ENCODE measurements at places on chromosomes 12 and 14. TPM values are rescaled to one million over a fixed set of nuclear protein-coding genes. Genes with fewer than 3 reads are reported as not detected.

DNA sequence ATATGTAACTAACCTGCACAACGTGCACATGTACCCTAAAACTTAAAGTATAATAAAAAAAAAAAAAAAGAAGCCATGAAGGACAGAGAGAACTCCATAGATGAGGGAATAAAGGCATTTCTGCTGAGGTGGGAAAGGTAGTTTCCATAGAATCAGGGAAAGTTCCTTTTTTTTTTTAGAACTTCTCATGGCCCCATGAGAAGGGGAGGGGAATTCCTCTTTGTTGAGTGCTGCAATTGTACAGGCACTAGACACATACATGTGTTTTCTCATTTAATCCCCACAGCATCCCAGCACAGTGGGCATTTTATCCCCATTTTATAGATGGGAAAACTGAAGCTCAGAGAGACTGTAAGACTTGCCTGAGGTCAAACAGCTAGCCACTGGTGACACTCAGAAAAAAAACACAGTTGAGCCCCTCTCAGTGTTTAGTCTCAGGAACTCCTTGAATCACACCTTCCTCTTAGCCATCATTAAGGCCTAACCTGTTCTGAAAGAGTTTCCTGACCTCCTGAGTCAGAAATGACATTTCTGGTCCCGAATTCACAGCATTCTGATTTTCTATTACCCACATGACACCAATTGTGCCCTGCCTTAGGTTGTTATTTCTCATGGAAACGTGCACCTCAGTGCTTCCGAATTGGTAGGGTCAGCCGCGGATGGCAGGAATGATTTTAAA lies 189.3 kb upstream of the G2E3 start:
- DNase-seq: no peak

- DNase-seq: no peak
Measured at GRCh38 chr12:41835556-41835955, 309.1 kb downstream of the GXYLT1 start.

DNA sequence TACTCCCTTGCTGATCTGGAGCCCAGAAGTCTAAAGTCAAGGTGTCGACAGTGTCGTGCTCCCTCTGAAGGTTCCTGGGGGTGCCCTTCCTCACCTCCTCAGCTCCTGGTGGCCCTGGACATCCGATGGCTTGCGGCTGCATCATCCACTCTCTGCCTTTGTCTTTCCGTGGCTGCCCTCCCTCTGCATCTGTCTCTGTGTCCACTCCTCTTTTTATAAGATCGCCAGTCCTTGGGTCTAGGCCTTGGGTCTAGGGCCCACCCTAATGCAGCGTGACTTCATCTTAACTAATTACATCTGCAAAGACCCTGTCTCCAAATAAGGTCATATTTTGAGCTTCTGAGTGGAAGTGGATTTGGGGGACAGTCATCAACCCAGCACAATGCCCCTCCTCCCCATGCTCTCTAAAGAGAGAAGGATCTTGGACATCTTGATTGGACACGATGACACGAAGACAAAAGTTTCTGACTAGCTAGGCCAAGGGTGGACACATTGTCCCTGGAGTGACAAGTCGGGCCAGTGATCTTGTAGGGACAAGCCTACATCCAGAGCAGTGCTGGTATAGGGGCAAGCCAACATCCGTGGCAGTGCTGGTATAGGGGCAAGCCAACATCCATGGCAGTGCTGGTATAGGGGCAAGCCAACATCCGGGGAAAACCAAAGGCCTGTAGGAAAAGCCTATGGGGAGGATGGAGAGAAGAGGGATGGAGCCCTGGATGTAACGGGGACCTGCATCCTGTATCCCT lies 93.9 kb upstream of the DIO3 start:
- DNase-seq: no peak

DNA sequence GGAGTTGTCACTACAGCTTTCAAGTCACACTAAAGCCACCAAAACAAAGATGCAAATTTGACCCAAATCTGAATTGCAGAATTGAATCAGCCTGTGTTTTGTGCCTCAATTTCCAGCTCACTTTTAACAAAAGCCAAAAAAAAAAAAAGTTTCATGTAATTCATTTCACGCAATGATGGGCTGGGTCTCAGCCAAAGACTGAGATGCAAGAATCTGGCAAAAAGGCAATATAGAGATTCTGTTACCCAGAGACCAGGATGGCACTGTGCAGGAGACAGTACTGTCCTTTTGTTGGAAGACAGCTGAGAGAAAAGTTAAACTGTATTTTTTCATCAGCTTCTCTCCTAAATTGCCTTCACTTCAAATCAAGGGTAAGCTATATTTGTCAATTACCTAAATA lies 205.7 kb upstream of the NPAS3 start:
- DNase-seq: no peak

The ATP23 gene
- 9.6 TPM for polyA plus RNA-seq
